ENCODE measurements at places on chromosomes 7 and 10.

DNA sequence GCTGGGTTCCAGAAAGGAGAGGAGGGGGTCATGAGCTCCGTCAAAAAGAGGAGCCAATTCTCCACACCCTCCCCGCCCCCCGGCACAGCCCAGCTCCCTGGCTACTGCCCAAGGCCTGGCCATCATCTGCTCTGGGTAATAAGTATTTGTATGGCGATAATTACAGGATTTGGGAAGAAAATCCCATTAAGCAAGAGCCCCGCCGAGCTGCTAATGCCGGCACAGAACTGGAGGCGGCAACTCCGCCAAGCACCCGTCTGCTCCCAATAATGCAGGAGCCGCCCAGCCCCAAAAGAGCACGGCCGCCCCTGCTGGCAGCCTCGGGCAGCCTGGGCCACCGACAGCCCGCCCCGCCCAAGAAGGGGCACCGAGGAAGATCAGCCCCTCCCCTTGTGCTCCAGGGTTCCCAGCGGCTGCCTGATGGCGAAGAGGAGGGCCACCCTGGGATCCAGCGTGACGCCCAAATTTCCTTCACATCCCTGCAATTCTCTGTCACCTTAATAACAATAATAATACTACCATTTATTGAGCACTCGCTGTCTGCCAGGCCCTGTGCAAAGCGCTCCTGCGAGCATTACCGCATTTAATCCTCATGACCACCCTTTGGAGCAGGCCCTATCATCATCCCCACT, 5.9 kb downstream of the SLIT1 start:
- no peak for DNase-seq

DNA sequence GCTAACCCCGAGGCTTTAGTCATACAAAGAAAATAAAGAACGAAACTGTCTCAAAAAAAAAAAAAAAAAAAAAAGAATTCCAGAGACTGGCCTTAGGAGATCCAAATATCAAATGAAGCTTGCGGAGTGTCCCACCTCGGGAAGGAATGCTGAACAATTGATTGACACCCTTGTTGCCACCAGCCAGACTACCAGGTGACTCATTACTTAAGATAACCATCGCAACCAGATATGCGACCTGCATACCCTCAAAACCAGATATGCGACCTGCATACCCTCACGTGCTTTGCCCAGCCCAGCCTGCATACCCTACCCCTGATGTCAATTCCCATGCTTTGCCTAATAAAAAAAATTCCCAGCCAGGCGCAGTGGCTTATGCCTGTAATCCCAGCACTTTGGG, 2.7 kb upstream of the PRKRIP1 start:
- DNase-seq = no peak

DNA sequence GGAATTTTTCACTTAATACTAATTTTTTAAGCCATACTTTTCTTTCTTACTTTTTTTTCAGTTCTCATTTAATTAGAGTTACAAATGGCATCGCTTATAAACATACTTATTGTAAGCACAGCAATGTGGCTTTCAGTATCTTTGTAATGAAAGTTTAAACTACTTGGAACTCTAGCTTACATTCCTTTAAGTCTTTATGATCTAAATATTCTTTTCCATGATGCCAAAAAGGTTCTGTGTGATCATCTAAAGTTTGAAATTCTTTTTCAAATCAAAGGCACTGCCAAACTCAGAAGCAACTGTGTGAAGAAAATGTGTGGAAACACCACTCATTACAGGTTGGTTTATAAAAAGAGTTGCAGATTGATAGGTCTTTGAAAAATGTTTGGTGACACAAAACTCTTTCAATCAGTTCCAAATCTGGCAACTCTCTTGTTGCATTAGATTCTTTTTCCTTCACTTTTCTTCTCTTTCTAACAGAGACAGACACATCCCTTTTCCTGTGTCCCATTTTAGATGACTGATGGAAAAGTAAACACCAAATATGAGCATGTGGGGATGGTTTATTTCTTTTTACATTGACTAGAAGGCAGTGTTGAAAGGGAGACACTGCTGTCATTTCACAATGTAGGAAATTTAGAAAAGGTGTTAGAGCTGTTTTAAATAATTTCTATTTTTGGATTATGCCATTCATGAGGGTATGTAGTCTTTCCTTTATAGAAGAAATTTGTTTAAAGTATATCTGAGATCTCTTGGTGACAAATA, 392.3 kb downstream of the SUGCT start:
- no peak for DNase-seq

DNA sequence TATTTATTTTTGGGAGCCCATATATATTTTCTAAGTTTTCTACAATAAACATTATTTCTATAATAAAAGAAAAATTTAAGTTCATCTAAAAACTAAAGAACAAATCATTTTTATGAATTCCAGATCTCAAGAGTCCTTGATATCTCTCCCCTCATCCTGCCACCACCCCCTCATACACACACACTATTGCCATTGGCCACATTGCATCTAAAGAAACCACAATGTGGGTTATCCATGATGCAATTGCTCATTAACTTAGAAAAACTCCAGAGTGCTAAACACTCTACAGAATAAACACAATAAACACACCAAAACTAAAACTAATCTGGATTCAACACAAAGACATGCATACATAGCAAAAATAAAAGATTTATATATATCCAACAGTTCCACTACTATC, 37.8 kb downstream of the FAM13C start:
- no peak for DNase-seq

GRCh38 chr7:102215256-102215655, 71.4 kb upstream of the SH2B2 start:
- DNase-seq = no peak

GRCh38 chr10:104076743-104077160, 8.9 kb downstream of the COL17A1 start:
- no peak for DNase-seq

GRCh38 chr7:125122173-125122572, 192.5 kb upstream of the POT1 start:
- no peak for DNase-seq

DNA sequence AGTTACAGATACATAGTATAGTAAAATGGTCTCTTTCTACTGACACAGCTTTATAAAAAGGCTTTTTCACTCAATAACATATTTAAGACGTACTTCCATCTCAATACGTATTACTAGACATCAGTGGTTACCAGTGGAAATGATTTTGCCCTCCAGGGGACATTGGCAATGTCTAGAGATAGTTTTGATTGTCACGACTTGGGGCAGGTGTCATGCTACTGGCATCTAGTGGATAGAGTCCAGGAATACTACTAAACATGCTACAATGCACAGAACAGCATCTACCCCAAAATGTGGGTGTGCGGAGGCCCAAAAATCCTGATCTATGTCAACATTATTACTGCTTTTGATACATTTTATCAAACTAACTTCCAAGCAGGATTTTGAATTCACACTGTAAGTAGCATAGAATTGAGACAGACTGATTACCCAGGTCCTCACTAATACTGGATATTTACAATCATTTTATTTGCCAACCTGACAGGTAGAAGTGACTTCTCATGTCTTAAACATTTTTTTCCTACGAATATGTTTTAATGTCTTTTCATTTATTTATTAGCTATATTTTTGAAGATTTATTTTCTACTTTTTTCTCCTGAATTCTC, 53.8 kb downstream of the HGF start:
- DNase-seq = no peak

DNA sequence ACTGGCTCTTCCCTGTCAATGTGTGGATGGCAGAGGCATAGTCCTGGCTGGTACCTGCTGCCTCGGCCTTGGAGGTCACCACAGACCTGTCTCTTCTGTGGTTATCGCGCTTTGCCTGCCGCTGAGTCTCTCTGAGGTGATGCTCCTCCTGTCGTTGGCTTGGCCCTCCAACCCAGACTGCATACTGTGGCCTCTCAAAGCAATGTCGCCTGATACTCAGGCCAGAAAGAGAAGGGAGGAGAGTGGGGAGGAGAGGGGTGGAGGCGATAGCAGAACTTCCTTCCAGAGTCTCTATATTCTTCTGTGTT, 133.2 kb upstream of the KCNMA1 start:
- DNase-seq = no peak

GRCh38 chr10:16030562-16030961, 170.3 kb upstream of the MINDY3 start:
- no peak for DNase-seq

DNA sequence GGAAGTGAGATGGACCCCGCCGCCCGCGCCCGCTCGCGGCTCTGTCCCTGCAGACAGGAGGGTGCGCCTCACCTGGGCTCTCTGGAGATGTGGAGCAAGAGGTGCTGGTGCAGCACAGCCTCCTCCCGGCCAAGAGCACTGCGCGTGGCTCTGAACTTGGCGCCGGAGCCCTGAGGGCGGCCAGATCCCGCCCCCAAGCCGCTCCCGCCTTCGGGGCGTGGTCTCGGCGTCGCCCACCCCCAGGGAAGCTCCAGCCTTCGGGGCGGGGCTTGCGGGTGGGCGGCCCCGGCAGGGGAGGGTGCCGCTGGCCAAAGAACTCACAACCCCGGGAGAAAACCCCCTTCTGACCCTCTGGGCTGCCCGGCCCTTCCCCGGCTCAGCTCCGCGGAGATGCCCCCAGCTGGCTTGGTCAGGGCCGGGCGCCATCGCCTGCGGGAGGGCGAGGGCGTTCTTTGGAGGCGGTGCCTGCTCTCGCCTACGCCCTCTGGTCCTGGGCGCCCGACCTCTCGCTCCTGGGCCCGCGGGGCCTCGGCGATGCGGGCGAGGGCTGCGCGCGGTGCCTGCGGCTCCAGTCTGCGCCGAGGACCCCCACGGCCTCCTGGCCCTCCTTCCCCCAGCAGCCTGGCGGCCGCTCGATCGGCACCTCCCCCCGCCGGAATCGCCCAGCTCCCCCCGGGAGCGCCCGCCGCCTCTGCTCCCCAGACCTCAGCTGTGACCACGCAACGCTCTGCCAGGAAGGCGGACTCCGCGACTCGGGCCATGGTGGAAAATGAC, at the start of gene ZNF488:
Gene ZNF488, minus strand, starts transcription at position 146 of the 774 bp plus-strand sequence. CDS start 15,464 bp downstream, outside the sequence.
- peak; percentile 58 for DNase-seq

DNA sequence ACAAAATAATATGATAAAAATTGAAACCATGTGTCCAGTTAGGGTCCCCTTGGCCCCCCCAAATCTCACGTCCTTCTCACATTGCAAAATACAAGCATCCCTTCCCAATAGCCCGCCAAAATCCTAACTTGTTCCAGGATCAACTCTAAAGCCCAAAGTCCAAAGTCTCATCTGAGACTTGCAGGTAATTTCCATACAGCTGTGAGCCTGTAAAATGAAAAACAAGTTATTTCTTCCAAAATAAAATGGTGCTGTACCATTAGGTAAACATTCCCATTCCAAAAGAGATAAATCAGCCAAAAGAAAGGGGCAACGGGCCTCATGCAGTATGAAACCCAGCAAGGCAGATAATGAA, 51.0 kb upstream of the COBL start:
- no peak for DNase-seq

DNA sequence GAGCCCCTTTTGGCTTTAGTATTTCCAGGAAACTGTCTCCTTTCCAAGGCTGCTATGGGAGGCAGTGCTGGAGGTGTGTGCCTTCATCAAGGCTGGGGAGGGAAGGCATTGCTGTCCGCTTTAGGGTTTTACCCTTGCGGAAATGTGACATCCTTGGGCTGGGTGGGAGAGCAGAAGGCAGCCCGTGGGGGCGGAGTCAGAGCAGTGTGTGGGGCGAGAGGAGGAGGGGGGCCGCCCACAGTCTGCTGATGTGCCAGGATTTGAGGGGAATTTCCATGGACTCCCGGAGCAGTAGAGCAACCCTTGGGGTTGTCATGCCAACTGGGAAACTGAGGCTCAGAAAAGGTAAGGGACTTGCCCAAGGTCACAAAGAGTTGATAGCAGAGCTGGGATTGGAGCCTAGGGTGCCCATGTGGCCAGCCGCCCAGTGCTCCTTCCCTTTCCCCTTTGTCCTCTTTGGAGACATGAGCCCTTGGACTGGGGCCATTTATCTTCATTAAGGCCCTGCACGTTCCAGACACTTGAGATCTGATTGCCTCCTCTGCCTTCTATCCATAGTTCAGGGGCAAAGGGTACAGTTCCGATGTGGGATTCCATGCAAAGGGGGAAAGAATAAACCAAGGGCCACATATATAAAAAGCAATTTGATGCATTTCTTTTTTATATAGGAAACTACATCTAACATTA, 22.2 kb downstream of the TSPAN15 start:
- no peak for DNase-seq

DNA sequence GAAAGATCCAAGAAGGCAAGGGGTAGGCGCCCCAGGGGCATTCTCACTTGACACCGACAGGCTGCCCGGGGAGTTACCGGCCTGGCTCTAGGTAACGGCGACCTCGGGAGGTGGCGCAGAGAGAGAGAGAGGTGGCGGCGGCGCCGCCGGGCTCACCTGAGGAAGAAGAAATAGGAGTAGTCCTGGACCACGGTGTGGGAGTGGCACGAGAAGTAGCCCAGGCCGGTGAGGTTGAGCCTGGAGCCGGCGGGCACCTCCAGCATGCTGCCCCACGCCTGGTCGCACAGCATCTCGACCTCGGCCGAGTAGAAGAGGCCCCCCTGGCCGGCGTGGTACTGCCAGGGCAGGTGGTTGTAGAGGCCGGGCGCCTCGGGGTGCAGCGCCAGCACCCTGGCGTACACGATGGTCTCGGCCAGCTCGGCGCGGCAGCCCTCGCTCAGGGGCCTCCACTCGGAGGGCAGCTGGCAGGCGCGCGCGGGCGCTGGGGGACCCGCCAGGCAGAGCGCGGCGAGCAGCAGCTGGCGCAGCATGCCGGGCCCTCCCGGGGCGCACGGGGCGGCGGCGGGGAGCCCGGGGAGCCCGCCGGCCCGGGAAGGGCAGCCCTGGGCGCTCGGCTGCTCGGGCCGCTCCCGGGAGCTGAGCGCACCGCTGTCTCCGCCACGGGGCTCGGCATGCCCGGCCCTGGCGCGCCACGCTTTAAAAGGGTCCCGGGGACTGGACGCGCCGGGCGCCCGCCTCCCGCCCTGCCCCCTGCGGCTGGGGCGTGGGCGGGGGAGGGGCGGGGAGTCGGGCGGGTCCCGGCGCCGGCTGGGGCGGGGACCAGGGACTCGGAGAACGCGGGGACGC, at the start of gene CCDC3:
Gene CCDC3, minus strand, starts transcription at position 673 of the 846 bp plus-strand sequence. Its CDS starts 143 bp downstream, at position 530.
- no peak for DNase-seq

- no peak for DNase-seq
These were observed 10.3 kb downstream of the PKD1L1 start for GRCh38 chr7:47937711-47938573.

DNA sequence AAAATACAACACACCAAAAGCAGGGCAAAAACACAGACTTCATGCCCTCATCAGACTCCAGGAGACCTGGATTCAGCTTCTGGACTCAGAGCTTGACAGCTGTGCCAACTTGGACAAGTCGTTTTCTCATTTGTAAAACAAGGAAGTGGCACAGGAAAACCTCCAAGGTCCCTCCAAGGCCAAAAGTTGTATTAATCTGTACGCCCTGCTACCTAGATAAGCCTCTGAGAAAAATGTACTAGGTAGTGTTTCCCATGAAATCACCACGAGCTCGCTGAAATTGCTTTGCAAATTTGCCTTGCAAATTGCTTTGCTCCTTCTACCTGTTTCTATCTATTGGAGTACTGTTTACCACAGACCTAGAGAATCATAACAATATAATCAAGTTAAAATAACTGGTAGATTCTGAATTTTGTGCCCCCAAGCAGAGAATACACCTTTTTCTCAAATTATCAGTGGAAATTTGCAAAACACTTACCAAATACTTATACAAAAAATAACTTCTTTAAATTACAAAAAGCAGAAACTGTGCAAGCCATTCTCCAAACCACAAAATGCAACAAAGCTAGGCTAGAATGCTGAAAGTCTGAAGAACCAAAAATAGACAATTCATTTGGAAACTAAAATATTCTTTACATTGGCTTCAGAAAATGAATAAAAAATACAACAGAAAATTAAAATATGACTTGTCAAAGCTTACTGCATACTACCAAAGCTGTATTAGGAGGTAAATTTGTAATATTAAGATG, 158.1 kb upstream of the CHST15 start:
- DNase-seq = no peak
